ENCODE measurements at places on chromosomes 1 and 21.
A peak's percentile ranks its signal among the peaks of the same experiment; 100 is the strongest.

DNA sequence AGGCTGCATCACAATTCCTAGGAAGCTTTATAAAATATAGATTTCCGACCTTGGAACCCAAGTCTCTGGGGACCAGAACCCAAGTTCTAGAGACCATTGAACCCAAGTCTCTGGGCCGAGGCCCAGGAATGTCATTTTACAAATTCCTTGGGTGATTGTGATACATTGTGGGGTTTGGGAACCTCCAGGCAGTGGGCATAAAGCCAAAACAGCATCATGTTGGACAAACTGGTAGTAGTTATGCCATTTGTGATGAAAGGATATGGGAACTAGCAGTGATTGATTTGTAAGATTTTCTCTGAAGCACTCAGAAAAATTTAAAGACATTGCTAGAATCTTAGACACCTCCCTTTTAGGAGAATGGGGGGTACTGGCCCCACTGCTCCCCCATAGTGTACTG, 160.2 kb downstream of the HIVEP3 start:
- no peak for DNase-seq

- no peak for DNase-seq
Observed at GRCh38 chr1:242056988-242057744, 58.3 kb upstream of the MAP1LC3C start.

DNA sequence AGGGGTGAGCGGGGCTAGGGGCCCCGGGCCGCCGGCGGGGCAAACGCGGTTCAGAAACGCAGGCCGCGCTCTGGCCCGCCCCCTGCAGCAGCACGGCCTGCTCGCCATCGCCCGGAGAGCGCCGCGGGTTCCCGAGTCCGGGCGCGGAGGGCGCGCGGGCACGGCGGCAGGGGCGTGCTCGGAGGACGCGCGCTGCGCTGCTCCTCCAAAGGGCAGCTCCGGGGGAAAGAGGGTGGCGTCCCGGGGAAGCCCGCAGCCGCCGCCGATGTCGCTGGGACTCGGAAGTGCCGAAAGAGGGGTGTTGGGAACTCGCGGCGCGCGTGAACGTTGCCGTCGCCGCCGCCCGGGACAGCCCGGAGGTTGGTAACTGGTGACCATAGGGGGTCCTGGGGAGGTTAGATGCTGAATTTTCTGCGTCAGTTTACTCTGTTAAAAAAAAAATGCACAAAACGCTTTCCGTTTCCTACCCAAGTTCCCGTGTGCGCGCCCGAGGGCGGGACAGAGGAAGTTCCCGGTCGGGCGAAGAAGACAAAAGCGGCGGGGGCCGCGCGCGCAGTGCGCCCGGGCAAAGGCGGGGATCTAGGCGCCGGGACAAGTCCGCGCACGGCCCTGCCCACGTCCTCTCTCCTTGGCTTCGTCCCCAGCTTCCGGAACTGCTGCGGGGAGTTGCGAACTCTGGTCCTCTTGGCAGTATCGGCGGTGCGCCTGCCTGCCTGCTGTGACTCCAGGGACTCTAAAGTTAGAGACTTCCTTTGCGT, at the start of gene HHAT:
Gene HHAT, plus strand, starts transcription at position 157 of the 758 bp plus-strand sequence. CDS start 20,074 bp downstream, outside the sequence.
- no peak for DNase-seq

DNA sequence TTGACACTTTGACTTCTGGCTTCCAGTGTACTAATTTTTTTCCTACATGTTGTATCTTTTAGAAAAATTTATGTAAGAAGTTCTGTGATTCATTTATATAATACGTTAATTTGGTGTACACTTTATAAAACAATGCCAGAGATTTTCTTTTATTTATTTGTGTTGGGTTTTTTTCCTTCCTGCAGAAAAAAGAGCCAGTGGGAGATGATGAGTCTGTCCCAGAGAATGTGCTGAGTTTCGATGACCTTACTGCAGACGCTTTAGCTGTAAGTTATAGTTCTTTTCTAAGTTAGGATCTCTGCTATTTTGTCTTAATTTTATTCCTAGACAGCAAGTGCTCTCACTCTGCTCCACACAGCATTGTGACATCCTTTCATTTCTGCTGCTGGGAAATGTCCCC, 14.4 kb downstream of the SARS1 start:
- no peak for DNase-seq

- DNase-seq: no peak
Observed at GRCh38 chr1:147267711-147268110, 25.2 kb downstream of the CHD1L start.

DNA sequence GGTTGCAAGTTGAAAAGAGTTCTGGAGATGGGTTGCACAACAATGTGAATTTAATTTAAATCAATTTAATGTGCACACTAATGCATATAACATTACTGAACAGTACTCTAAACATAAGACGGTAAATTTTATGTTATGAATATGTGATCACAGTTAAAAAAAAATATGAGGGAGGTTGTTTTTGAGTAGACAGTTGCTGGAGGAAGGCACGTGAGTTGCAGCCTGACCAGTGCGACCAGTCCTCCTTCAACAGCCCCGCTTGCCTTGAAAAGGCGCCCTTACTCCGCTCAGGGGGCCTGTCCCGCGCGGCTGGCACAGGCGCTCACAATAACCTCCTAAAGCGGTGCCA, 322 bp upstream of the OLIG1 start:
- no peak for DNase-seq

- no peak for DNase-seq
Observed at GRCh38 chr1:78214334-78214733, 168.6 kb downstream of the GIPC2 start.

DNA sequence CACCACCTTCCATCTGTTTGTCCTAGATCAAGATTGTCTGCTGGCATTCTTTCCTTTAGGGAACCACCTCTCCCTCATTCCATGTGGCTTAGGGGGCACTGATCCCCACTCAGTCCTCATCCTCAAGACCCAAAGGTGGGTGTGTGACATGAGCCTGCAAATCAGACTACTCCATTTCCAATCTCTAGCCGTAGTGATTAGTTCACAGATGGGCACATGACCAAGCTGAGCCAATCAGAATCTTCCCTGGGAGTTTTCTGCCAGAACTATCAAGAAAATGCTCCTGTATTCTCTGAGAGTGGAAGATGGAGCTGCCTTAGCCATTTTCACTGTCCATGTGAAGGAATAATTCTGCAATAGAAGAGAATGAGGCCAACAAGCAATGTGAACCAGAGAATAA, 19.3 kb upstream of the PTPRF start:
- peak; percentile 19 for DNase-seq

DNA sequence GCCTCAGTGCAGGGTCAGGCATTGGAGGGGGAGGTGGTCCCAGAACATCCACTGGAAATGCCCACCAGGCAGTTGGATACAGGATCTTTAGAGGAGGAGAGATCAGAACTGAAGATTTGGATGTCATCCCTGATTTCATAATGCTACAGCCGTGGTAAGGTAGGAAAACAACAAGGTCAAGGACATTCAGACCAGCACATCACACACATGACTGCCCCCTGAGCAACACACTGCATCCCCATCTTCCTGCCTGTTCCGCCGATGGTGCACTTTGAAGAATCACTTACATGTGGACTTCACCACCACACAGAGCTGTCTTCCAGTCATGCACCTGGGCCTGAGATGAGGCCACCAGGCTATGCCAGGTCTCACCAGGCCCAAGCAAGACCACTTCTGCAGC, 16.7 kb downstream of the KIAA1614 start:
- DNase-seq: no peak

- no peak for DNase-seq
Observed at GRCh38 chr1:201912832-201913231, 24.1 kb downstream of the SHISA4 start.

GRCh38 chr1:7755448-7755847, 15.6 kb upstream of the VAMP3 start:
- peak; percentile 69 for DNase-seq

All from NAMALWA (cell line).